WTC11 (cell line): ENCODE measurements at places on chromosomes 13 and 19.

GRCh38 chr13:108618233-108618632 lies 11.2 kb upstream of the MYO16 start:
- DNase-seq: no peak

DNA sequence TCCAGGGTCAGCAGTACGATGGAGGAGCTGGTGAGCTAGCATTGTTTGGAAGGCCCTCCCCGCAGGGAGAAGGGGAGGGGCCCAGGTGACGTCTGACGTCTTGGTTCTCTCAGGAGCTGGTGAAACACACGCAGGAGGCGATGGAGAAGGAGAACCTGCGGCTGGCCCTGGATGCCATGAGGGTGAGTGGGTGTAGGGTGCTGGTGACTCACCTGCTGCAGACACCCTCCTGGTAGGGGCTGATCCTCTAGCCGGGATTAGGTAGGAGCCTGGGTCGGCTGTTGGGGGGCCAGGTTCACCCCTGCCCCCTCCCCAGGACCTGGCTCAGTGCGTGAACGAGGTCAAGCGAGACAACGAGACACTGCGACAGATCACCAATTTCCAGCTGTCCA lies 55.8 kb downstream of the VAV1 start:
- DNase-seq: no peak

DNA sequence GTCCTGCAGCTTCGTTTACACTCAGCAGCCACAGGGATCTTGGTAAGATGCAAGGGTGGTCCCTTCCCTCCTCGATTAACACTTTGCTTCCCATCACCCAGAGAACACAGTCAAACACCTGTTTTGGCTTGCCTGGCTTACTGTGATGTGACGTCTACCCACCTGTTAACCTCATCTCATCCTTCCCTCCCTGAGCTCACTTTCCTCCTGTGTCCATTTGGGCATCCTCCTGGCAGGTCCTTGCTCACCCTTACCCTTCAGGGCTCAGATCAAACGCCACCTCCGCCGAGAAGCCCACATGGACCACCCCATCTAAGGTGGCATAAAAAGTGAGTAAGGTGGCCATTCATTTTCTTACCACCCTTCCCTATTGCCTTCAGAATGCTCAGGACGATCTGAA lies 9.2 kb downstream of the FIZ1 start:
- no peak for DNase-seq

- DNase-seq: no peak
Measured at GRCh38 chr19:29574510-29574909, 31.6 kb upstream of the POP4 start.

DNA sequence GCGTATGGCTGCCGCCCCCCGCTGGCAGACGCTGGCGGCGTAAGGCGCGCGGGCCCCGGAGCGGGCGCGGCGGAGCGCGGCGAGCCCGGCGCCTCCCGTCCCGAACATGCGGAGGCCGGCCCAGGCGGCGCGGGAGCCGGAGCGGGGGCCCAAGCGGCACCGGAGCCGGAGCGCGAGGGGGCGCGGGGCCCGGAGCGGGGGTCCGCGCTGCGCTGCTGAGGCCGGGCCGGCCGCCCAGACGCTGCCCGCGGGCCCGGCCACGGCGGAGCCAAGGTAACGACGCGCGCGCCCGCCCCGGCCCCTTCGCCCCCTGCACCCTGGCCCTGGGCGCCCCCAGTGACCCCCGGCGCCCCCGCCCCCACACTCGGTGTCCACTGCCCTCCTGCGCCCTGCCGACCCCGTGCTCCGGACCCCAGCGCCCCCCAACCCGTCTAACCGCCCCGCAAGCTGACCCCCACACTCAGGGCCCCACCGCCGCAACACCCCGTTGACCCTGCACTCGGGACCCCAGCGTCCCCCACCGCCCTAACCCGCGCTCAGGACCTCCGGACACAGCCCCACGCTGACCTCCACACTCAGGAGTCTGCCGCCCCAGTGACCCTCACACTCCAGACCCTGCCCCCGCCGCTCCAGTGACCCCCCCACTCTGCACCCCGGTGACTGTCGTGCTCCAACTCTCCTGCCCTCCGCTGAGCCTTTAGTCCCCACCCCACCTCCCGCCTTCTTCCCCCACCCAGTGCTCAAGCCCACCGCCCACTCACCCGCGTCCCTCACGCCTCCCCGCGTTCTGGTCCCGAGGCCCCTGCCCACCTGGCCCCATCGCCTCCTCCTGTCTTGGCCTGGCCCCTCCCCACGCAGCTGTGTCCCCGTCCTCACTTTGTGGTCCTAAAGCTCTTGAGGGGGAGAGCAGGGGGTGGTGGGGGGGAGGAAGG lies at the start of gene CSNK1G2:
CSNK1G2 (plus strand) TSS at position 27 of the 932 bp plus-strand sequence. CDS start 28,601 bp downstream, outside the sequence.
- DNase-seq: no peak

GRCh38 chr19:47778049-47778953 lies at the start of gene SELENOW:
SELENOW (plus strand) TSS chr19:47778703; CDS start chr19:47778786, 83 bp downstream.
- peak; percentile 84 for DNase-seq

DNA sequence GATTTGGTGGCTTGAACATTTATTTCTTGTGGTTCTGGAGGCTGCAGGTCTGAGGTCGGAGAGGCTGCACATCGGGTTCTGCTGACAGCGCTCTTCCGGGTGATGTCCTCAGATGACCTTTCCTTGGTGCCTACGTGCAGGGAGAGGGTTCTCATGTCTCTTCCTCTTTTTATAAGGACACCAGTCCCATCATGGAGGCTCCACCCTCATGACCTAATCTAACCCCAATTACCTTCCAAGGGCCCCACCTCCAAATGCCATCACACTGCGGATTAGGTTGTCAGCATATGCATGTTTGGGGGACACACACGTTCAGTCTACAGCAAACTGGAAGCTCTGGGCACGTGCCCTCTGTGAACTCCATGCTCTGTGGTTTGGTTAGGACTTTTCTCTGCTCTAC lies 338.6 kb downstream of the FGF9 start:
- no peak for DNase-seq

DNA sequence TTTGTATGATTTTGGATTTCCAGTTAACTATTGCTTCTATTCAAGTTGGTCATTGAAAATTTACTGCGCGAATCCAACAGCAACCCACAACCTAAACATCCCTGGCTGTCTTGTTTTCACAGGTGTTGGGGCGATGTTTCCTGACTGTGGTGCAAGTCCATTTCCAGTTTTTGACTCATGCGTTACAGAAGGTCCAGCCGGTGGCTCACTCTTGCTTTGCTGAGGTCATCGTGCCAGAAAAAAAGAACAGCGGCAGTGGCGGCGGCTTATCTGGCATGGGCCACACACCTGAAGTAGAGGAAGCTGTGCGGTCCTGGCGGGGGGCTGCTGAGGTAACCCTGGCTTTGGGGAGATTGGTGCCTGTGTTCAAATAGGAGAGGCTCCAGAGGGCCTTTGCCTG lies 45.2 kb upstream of the GPI start:
- no peak for DNase-seq

DNA sequence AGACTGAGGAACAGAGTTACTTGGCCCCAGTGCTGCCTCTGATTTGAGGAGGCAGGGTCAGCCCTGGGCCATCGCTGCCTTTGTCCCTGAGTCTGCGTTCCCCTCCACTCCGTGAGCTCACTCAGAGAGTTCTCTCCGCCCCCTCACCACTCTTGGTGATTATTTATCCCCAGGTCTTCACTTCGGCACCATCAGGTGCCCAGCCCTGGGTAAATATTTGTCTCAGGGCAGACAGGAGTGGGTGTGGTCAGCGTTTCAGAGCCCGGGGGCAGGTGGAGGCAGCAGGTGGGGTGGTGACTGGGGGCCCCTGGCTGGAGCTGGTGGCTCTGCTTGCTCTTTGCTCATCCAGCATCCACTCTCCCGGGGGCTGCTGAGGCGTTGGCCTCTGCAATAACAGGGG lies 20.6 kb downstream of the PPP1R37 start:
- no peak for DNase-seq

GRCh38 chr19:57319869-57320179 lies 448 bp upstream of the ZNF543 start:
- DNase-seq: no peak

GRCh38 chr13:55553701-55554100 lies 1587.0 kb upstream of the PRR20A start:
- DNase-seq: no peak

DNA sequence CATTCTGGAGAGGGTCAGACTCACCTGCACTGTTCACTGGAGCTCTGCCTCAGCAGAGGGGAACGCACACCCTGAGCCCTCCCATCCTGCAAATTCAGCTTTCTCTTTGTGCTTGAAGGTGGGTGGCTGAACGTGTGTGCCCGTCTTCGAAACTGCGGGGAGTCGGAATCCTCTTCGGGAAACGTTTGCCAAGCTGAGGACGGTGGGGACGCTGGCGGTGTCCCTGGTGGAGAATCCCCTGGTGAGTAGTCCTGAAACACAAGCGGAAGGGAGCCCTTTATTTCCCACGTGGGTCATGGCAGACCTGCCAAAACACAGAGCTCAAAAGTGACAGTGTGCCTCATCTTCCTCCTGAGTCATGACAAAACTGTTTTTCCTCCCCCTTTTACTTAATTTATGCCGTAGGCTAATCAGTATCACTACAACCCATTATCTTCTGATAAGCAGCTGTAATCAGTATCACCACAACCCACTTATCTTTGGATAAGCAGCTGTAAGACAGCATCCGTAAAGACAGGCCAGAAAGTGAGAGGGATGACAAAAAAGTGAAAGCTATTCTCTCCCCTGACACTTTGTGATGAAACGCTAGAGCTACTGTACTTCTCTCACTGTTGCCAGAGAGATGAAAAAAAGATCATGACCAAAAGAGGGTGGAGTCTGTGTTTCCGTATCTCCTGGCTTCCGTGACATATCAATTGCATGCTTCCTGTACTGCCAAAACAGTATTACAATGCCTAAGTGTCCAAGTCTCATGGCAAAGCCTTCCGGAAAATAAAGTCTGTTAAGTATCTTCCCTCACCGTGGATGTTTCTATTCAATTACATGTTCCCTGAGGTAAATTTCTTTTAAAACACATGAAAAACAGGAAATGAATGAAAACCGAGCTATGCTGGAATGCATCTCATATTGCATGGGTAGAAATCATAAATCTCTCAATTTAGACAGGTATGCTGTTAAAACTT lies 155.5 kb downstream of the TBC1D4 start:
- DNase-seq: no peak

GRCh38 chr19:12695096-12695495 lies 1.3 kb downstream of the FBXW9 start:
- no peak for DNase-seq

DNA sequence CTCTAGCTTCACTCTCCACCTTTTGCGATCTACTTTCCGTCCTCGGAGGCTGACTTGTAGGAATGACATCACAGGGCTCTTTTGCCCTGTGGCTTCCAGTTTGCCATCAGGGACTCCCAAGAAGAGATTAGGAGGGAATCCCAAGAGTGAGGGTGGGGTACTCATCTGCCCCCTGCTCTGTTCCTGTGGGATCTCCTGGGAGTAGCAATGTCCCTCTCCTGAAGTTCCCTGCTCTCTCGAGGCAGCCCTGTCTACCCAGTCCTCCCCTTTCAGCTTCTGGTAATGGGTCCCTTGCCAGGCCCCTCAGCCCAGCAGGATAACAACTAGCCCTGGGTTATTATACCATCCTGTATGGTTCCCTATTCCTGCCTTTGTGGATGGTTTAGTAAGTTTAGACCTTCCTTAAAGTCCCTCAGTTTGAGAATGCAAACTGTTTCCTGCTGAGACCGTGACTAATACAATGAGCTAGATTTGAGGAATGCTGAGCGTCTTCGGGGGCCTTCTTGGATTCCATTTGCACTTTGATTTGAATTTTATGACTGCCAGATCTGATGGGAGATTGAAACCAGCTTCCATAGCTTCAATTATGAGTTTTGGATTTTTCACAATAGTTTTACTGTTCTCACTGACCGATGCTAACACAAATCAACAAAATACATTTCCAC lies 73.7 kb upstream of the IPO5 start:
- no peak for DNase-seq

DNA sequence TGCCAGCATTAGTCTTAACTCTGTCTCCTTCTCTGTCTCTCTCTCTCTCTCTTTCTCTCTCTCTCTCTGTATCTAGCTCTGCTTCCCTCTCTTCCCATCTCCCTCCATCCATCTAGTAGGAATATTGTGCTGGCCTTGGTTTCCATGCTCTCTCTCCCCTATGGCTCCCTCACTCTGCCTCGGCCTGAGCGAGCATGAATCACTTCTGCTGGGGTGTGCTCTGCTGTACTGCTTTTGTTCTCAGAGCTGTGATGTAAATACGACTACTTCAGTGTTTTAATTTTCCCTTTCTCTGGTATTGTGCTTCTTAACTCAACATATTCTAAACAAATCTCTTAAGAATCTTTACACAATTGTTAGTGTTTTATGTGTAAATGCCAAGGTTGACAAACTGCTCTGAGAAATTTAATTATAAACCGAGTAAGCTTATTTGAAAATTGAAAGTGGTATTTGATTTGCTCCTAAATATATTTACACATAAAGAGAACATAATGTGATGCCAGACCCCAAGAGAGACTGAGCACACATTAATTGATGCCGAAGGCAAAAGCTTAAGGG lies 211.5 kb upstream of the KL start:
- DNase-seq: no peak

GRCh38 chr13:73129023-73129422 lies 70.2 kb downstream of the KLF5 start:
- DNase-seq: no peak

GRCh38 chr19:12783849-12784393 lies 7.4 kb upstream of the JUNB start:
- DNase-seq: no peak

DNA sequence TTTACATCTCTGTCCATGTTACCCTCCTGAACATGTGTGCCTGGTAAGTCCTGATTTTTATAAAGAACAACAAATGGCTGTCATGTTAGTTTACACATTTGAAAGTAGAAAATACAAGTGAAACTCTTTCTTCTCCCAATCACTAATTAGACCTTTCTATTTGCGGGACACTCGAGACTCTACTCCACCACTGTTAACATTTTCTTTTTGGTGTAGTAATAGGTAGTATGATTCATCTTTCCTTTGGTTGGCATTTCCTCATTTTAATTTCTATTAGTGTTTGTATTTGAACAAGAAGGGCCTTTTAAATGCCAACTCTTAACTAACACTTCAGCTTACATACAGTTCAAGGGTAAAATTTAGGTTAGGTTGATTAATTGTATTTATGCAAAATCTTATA lies 371.1 kb downstream of the PCDH9 start:
- DNase-seq: no peak

GRCh38 chr19:47247308-47247990 lies 8.9 kb upstream of the CCDC9 start:
- DNase-seq: peak; percentile 83

DNA sequence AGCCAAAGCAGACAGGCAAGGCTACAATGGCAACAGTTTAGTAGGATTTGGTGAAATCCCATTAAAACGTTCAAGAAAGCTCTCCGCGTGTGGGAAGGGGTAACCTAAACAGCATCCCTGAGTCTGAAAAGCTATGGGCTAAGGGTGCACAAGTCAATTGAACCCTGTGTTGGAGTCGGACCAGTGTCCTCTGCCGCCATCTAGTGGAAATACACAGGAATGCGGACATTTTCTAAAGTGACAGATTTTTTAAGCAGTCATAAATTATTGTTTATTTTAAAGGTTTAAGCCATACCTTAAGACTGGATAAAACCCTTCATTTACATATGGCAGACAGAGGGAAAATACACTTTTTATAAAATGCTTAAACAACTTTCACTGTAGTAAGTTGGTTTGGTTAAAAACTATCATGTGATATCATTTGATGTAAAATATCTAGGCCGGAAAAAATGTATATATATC lies 26.5 kb upstream of the LSM14A start:
- DNase-seq: peak; percentile 49

- no peak for DNase-seq
Measured at GRCh38 chr13:91135968-91136367, 211.5 kb upstream of the MIR17HG start.

- DNase-seq: peak; percentile 68
Measured at GRCh38 chr19:12996406-12997094, 1.3 kb downstream of the NFIX start.

- peak; percentile 76 for DNase-seq
Measured at GRCh38 chr19:51690454-51691073, 2.6 kb upstream of the SPACA6 start.

- DNase-seq: peak; percentile 66
Measured at GRCh38 chr19:3270902-3271301, 46.4 kb downstream of the CELF5 start.
